Esophagus squamous epithelium (tissue), 5 donors: ENCODE measurements at places on chromosomes 4 and X. TPM values are rescaled to one million over a fixed set of nuclear protein-coding genes. Genes with fewer than 3 reads are reported as not detected.

The P2RY10 gene
- total RNA-seq: 0.38 TPM

The MAGEA3 gene
- total RNA-seq: not detected

The SSX4B gene
- total RNA-seq: not detected

The PRICKLE3 gene
- total RNA-seq: 22.5 TPM

The SSX1 gene
- not detected for total RNA-seq

The CNOT6L gene
- total RNA-seq: 33.6 TPM

The FAAH2 gene
- 7.2 TPM for total RNA-seq

The DMRTC1 gene
- not detected for total RNA-seq

The YY2 gene
- 0.27 TPM for total RNA-seq

The FIP1L1 gene
- 24.8 TPM for total RNA-seq

DNA sequence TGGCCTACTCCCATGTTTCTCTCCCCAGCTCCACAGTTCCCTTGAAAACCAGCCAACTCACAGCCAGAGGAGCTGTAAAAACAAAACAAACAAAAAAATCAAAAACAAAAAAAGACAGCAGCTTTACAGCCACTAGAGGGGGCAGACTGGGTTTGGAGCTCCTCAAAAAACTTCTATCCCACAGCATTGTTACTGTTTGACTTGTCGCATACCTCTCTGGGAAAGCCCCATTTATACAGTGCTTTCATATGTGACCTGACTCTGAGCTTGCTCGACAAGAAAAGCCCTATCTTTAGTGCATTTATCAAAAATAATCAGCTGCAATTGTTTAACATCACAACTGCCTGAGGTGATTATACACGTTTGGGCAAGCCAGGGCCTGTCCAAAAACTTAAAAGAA lies 21.6 kb downstream of the TSPAN6 start:
- no peak for DNase-seq

DNA sequence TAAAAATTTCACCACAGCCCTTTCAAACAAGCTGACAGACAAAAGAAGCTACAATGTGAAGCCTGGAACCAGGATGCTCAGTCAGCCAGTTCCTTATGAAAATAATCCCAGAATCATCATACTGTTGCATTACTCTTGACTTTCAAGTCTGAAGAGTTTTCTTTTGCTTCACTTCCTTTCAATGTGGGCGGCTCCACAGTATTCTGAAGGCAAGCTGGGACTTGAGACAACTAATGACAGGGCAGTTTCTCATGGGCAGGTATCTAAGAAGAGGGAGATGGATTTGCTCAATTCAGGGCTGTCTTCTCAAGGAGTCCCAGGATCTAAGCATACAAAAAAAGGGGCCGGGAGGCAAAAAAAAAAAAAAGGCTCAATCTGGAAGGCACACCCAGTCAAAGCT lies 173.4 kb downstream of the PAPSS1 start:
- DNase-seq: no peak

DNA sequence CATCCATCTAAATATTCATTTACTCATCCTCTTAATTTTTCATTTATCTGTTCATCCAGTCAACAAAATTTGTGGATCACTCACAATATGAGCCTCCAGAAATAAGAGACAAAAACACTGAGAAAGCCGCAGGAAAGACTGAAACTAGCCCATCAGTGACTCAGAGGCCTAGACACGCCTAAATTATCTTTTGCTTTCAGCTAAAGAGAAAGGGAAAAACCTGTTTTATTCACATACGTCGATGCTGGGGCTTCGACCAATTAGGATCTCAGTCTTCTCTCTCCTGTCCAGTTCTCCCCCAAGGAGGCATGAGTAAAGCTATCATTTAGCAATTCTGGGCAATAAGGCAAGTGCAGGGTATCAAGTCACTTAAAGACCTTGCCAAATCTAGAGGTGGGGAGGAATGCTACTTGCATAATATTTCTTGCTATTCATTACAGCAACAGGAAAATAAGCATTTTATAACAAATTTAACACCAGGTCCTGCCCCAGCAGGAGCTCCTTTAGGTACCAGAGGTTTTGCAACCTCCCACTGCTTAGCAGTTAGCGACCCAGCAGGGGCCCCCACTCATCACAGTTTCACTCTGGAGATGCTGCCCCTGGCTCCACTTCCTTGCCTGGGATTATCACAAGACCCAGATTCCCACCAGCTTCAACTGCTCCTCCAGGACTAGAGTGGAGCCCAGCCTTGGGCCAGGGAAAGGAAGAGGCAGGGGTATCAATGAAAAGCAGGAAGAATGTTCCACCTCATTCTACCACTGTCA lies 30.1 kb upstream of the TMEM154 start:
- no peak for DNase-seq

DNA sequence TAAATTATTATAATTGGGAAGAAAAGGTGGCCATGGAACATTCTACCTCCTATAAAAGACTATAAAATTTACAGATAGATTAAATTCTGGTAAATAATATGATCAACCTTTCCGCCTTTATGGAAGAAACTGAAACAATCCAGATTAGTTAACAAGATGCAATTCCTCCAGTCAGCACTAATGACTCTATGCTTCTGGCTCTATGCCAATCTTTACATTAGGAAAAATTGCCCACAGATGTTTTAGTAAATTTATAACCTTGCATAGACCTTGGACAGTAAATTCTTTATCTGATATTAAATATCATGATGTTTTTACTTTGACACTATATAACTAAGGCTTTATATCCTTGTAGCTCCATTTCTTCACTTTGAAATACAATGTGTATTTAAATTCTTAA lies 2302.5 kb downstream of the ARAP2 start:
- DNase-seq: no peak

- DNase-seq: no peak
Observed at GRCh38 chr4:11424000-11424399, 4.7 kb downstream of the HS3ST1 start.

DNA sequence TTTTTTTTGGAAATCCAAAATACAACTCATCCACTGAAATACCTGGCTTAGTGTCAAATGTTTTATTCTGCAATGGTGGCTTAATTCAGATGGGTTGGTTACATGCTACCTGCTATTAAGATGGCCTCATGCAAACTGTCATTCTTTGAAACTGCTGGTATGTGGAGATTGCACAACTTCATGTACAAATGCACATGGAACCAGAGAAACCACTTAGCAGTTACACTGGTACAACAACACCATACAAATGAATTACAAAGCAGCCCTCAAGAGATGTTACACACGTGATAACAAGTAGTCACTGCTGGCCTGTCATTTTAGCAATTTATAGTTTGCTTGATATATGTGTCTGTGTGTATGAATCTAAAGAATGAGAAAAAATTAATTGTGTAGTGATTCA lies 84.6 kb upstream of the STS start:
- no peak for DNase-seq

- no peak for DNase-seq
Observed at GRCh38 chrX:23864742-23865326, 42.9 kb downstream of the APOO start.

DNA sequence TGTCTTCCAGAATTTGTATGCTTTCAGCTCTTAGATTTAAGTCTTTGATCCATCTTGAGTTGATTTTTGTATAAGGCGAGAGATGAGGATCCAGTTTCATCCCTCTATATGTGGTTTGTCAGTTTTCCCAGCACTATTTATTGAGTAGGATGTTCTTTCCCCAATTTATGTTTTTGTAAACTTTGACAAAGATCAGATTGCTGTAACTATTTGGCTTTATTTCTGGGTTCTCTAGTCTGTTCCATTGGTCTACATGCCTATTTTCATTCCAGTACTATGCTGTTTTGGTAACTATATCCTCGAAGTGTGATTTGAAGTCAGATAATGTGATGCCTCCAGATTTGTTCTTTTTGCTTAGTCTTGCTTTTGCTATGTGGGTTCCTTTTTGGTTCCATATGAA lies 60.7 kb downstream of the IL15 start:
- no peak for DNase-seq

- DNase-seq: no peak
Observed at GRCh38 chr4:2898001-2898400, 54.4 kb downstream of the ADD1 start.

GRCh38 chrX:51837451-51837850 lies 56.0 kb upstream of the MAGED1 start:
- no peak for DNase-seq

GRCh38 chr4:175369087-175369486 lies 443.0 kb downstream of the GPM6A start:
- DNase-seq: no peak

- DNase-seq: no peak
Observed at GRCh38 chr4:110480031-110480549, 4.1 kb downstream of the ENPEP start.

DNA sequence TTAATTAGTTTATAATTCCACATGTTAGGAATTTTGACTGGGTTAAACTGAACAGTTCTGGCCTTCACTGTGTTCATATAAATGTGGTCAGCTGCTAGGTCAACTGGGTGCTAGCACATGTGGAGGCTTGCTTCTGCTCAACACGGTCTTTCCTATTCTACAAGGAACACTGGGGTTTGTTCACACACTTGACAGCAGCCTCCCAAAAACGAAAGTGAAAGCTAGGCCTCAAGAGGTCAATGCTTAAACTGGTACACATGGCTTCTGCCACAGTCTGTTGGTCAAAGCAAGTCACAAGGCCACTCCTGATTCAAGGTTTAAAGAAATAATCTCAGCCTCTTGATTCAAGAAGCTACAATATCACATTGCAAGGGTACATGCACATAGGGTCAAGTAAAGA lies 126.5 kb downstream of the QDPR start:
- no peak for DNase-seq
